ENCODE measurements at places on chromosomes 12 and 14.

DNA sequence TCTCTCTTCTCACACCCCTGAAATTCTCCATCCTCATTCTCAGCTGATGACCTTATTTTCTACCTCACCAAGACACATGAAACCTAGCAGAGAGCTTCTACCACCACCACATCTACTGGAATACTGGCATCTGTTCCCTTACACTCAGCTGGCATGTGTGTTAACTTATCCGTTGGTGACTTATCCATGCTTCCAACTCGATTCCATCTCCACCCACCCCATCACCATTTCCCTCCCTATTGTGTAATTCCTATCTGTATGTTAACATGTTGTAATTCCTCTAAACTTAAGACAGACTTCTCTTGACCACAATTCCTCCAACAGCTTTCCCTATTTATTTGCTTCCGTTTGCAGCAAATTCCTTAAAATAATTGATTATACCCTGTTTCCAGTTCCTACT lies 15.4 kb downstream of the C1S start:
- no peak for ATAC-seq

- ATAC-seq = no peak
Measured at GRCh38 chr12:87779016-87779415, 250.2 kb downstream of the C12orf50 start.

- ATAC-seq = no peak
Measured at GRCh38 chr14:67373347-67373746, 13.2 kb downstream of the EIF2S1 start.

- no peak for ATAC-seq
Measured at GRCh38 chr12:11827091-11828061, 177.9 kb downstream of the ETV6 start.

DNA sequence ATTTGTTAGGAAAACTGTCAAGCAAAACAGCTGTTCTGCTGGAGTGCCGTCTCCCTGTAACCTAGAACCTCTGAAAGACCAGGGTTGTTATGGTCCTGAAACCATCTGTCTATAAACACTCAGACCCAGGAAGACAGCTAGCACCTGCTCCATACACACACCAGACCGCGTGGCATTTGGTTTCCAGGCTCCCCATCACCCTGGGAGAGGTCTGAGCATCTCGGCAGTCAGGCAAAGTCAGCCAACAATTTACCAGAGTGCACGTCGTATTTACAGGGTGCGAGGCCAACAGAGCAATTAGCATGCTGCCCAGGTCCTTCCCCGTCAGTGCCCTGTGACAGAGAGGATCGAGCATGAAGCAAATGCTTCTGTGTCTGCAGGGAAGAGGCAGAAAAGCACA lies 272.5 kb downstream of the SLC15A4 start:
- ATAC-seq = no peak

GRCh38 chr14:105046891-105047282 lies 18.3 kb downstream of the GPR132 start:
- ATAC-seq = no peak

DNA sequence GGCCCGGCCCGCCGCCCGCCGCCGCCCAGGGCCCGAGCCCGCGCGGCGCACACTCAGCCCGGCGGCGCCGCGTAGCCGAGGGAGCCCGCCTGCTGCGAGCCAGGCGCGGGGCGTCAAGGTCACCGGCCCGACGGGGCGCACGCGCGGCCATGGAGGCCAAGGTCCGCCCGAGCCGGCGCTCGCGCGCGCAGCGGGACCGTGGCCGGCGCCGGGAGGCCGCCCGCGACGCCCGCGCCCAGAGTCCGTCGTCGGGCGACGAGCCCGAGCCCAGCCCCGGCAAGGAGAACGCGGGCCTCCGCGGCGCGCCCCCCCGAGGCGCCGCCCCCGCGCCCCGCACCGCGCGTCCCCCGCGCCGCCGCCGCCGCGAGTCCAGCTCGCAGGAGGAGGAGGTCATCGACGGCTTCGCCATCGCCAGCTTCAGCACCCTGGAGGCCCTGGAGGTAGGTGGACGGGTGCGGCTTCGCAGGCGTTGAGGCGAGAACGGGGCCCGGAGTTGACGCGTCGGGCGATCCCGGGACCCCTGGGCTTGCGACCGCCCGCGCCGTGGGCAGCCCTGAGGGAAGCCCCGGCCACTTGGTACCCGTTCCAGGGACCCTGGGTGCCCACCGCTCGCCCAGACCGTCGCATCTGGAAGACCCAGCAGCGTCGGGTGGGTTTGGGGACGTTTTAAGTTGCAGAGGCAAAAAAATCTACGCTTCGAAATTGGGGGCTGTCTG lies 629 bp downstream of the FBRSL1 start:
- ATAC-seq = no peak

GRCh38 chr14:56023661-56024081 lies 94.5 kb upstream of the PELI2 start:
- no peak for ATAC-seq

DNA sequence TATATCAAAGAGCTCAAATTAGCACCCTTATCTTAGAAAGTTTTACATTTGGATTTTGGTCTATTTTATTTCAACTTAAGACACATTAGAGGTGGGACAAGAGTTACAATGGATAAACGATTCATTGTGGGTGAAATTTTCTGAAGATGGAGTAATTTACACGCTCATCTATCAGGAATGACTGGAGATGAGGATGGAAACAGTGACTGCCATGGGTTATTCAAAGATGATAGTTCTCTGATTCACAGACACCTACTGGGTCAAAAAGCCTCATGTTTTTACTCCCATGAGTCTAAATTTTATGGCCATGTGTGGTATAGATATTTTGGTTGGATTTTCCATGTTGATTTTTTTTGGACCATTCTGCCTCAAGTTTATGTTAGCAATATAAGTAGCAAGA lies 22.1 kb downstream of the SAMD4A start:
- no peak for ATAC-seq

DNA sequence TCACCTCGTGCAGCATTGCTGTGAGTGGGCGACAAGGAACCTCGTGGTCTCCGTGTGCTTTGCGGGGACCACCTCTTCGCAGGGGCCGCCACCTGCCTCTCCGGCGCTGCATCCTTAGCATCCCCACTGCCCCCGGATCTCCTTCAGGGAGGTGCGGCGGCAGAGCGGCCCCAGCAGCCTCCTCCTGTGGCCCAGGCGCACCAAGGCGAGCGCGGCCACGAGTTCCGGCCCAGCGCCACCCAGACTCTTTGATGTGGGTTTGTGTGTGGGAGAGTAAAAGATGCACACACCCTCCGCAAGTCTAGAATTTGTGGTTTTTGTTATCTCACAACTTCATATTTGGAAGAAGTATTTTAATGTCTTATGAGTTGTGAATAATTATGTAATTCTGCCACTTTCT lies 118.8 kb upstream of the DIO3 start:
- ATAC-seq = no peak

GRCh38 chr14:95707327-95707726 lies 6.6 kb downstream of the TCL1A start:
- ATAC-seq = no peak

DNA sequence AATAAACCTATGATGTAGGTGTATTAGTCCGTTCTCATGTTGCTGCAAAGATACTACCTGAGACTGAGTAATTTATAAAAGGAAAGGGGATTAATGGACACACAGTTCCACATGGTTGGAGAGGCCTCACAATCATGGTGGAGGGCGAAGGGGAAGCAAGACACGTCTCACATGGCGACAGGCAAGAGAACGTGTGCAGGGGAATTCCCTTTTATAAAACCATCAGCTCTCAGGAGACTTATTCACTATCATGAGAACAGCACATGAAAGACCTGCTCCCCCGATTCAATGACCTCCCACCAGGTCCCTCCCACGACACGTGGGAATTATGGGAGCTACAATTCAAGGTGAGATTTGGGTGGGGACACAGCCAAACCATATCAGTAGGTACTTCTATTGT lies 58.7 kb upstream of the DICER1 start:
- ATAC-seq = no peak

- ATAC-seq = no peak
Measured at GRCh38 chr12:71652656-71653055, 11.0 kb downstream of the ZFC3H1 start.

DNA sequence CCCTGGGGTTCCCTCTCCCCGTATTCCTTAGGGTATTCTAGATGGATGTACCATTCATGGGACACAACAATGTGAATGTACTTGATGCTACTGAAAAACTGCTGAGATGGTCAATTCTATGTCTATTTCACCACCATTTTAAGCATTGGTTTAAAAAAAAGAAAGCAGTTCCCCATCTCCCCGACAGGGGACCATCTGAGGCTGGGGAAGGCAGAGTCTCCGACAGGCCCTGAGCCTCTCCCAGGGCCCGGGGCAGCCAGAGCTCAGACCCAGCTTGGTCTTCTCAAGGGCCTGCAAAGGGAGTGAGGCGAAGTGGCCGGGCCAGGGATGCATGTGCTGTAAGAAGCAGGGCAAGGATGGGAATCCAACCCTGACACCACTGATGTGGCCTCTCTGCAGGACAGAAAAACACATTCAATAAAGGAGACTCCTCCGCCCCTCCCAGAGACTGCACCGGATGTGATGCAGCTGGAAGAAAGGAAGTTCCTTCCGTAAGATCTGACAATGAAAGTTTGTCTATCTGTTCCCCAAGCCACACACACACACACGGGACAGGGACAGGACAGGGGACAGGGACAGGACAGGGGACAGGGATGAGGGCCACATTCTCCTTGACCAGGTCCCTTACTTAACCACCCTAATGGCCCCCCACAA lies 234.1 kb downstream of the BCL11B start:
- ATAC-seq = no peak

DNA sequence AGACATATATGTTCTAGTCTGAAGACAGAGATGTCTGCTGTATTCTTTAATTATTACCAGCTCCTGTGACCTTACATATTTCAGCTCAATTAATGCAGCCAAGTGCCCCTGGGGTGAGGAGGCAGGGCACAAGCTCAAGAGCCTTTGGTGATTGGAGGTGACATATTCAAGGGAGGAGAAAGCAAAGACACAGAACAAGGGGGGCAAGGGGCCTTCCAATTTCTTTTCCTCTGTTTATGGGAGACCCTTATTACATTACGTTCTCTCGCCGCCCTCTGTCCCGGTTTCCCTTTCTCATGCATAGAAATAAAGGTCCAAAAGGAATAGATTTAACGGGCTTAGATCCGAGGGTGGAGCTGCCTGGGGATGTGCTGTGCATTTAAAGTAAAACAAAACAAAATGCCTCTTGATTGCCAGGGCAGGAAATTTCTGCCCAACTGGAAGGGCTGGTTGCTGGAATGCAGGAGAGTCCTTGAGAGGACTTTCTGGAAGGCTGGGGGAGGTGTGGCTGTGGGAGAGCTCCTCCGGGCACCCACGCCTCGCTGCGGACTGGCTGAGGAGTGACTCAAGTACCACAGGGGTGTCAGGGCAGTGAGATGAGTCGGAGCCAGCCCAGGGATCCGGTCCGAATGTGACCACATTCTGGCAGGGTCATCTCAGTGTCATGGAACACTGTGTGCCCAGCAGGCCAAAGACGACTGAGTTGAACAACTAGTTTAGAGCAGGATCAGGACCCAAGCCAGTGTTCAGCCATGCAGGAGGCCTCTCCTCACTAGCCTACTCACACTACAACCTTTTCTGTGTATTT lies 32.1 kb upstream of the GSG1 start:
- ATAC-seq = no peak

DNA sequence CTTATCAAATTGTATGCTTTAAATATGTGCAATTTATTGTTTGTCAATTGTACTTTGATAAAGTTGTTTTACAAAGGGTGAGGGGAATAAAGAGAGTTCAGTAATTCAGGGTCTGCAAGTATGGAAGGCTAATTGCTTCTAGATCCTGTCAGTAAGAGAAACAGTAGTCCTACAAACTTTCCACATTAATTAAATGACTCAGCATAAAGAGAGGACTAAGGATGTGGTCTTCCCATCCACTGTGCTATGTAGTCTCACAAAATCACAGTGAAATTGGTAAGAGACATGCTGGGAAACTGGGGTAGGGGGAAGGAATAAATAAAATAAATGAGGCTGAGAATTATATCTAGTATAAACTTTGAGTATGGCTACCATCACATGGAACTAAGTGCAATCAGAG lies 130.2 kb upstream of the PKP2 start:
- no peak for ATAC-seq

- no peak for ATAC-seq
Measured at GRCh38 chr14:101511199-101511598, 50.1 kb upstream of the DIO3 start.

- ATAC-seq = no peak
Measured at GRCh38 chr12:99736760-99737269, 89.3 kb downstream of the GARIN6 start.

DNA sequence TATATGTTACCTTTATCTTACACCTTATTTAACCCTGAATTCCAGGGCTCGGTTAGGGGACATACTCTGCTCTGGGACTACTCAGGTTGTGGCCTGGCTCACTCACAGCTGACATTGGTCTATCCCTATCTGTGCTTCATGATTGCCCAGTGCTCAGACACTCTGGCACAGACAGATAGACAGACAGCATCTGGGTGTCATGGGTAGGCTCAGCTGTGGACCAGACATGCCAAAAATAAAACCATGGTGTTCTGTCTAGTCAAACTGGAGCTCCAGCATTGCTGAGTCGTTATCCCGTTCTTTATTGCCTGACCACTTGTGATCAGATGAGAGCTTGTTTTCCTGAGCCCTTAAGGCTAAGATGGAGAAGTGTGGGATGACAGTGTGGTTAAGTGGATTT lies 29.0 kb downstream of the FBXW8 start:
- no peak for ATAC-seq

DNA sequence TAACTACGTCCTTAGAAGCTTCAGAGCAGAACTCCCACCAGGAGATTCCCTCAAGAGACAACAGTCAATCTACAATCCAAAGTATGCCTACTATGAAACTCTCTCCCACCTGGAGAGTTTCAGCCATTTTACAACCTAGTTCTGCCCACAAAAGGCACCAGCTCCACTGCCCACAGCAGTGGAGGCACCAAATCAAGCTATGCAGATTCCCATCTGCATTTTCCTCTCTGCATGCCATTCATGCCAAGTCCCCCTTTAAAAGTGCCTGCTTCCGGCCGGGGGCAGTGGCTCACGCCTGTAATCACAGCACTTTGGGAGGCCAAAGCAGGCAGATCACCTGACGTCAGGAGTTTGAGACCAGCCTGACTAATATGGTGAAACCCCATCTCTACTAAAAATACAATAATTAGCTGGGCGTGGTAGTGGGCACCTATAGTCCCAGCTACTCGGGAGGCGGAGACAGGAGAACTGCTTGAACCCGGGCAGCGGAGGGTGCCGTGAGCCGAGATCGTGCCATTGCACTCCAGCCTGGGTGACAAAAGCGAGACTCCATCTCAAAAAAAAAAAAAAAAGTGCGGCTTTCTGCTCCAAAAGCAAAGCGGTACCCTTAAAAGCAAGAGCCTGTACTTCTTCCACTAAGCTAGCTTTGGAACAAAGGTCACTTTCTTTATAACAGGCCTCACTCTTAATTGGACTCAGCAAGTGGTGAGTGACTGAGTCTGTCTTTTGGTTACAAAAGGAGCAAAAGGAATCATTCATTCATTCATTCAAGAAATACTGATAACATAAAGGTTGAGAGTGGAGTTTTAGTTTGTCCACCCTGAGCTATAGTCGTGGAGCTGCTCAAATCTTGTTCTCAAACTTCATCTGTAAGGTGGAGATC lies 10.1 kb upstream of the DLGAP5 start:
- no peak for ATAC-seq

Data from stimulated activated memory B cell treated with anti-CD40 and anti-IgM and Interleukin-4, amounts not matched to agents 10 μg/mL and 1 μg/mL and 100 μg/mL, for 72 hours (primary cell).